ENCODE measurements at places on chromosomes 16 and 17.
A peak's percentile ranks its signal among the peaks of the same experiment; 100 is the strongest.

DNA sequence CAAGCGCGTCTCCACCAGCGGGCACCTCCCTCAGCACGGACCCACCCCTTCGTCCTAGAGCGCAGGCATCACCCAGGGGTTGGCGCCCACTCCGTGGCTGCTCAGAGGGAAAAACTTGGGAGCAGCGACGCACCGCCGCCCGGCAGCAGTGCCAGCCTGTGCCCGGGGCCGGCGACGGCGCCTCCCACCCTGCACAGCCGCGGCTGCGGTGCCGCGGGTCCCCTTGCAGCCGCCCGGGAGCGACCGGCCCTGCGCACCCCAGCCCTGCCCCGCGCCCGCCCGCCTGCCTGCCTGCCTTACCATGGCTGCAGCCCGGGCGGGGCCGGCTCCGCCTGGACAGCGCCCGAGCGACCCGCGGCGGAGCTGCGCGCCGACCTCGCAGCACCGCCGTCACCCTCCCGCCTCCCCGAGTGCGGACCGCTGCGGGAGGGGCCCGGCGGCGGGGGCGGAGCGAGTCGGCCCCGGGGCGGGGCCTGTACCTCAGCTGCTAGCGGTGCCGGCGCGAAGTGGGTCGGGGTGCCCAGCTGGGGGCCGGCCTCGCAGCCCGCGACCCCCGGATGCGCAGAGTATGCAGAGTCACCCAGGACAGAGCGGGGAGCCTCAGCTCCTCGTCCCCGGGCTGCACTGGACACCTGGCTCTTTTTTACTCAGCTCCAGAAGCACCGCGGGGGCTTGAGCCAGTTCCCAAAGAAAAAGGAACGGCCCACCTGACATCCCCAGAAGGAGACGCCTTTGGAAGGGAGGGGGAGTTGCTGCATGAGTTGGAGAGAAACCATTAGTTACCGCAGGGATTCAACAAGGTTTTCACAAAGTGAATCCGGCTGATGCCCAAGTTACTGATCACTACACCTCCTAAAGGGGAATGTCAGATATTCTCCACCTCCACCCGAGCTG is 17.5 kb upstream of the MTMR4 start:
- peak; percentile 72 for DNase-seq

GRCh38 chr17:28216052-28216451 is 102.9 kb upstream of the TMEM97 start:
- DNase-seq: no peak

- no peak for DNase-seq
These were observed 4.6 kb downstream of the CARMIL2 start for GRCh38 chr16:67649494-67649931.

GRCh38 chr17:41492351-41492750 is 2.6 kb upstream of the KRT36 start:
- no peak for DNase-seq

- DNase-seq: no peak
These were observed 5.5 kb upstream of the SECTM1 start for GRCh38 chr17:82338858-82339633.

DNA sequence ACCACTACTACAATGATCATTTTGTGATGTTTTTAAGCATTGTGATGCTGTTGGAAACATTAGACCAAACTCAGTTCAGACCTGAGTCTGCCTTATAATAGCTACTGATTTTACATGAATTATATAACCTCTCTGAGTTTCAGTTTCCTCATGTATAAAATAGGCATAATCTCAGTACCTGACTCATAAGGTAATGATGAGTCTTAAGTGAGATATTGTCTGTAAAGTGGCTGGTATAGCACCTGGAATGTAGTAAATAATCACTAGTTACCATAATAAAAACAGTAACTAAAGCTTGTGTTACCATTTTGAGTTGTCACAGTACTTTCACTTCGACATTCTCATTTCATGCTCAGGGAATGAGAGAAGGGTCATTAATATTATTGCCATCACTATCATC is 381.5 kb upstream of the SALL1 start:
- no peak for DNase-seq

GRCh38 chr17:60102632-60103096 is 23.9 kb upstream of the HEATR6 start:
- no peak for DNase-seq

DNA sequence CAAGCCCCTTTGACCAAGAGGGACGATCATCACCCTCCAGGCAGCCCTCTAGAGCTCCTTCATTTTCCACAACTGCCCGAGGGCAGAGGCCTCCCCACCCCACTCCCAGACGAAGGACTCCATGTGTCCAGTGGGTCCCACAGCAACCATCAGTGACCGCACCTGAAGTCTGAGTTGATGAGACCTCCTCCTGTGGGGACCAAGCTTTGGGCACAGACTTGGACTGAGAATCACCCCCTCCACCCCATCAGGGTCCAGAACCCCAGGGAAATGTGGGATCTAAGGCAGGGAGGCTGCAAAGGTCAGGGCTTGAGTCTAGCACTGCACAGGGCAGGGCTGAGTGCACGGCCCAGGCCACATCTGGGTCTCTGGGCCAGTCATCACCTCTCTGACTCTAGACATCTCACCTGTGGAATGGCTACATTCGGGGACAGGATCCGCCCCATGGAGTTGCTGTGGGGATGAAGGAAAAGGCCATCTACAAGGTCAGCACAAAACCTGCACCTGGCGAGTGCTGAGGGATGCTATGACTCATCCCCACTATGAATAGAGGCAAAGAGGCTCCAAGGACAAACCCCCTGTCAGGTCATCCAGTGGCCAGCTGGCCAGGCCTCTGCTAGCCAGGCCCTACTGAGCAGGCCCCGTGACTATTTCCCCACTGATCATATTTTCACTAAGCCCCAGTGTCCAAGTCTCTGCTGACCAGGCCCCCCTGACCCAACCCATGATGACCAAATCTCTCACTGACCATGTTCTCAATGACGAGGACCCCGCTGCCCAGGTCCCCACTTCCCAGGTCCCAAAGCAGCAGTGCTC is 38.4 kb downstream of the TNFRSF13B start:
- no peak for DNase-seq

DNA sequence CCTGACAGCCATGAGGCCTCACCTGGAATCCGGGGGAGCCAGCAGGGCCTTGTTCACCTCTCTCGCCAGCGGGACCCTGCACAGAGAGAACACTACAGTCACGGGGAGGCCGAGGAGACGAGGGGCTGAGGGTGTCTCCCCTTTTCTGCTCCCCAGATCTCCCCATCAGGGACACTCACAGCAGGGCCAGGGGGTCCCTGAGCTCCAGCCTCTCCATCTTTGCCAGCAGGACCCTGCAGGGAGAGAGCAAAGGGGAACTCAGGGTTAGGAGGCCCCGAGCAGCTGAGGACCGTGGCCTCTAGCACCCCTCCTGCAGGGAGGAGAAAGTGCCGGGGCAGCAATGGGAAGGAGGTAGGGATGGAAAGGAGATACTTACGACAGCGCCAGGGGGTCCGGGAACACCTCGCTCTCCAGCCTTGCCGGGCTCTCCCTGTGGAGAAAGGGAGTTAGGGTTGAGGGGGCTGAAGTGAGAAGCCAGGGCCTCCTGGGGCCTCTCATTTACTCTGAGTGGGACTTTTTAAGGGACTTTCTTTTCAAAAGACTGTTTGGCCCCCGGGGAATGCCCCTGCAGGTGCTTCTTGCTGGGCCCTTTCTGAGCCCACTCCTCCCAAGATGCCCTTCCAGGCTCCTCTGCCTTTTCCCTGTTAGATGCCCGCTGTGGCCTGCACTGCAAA is 8.7 kb downstream of the COL1A1 start:
- DNase-seq: no peak

DNA sequence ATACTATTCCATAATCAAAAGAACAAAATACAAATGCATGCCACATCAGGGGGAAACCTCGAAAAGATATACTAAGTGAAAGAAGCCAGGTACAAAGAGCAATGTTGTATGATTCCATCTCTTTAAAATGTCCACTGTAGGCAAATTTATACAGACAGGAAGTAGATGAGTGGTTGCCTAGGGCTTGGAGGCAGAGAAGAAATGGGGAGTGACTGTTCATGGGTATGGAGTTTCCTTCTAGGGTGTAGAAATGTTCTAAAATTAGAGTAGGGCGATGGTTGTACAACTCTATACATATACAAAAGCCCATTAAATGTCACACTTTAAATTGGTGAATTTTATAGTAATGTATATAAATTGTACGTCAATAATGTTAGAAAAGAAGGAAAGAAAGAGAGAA is 128.1 kb downstream of the MAF start:
- DNase-seq: no peak

GRCh38 chr16:11543661-11544393 is 42.9 kb downstream of the LITAF start:
- no peak for DNase-seq

- DNase-seq: no peak
These were observed 35.3 kb upstream of the MMP2 start for GRCh38 chr16:55443434-55444346.

GRCh38 chr16:89396156-89396555 is 94.2 kb downstream of the ANKRD11 start:
- DNase-seq: no peak

- no peak for DNase-seq
These were observed 162.8 kb downstream of the IRF8 start for GRCh38 chr16:86061721-86062120.

DNA sequence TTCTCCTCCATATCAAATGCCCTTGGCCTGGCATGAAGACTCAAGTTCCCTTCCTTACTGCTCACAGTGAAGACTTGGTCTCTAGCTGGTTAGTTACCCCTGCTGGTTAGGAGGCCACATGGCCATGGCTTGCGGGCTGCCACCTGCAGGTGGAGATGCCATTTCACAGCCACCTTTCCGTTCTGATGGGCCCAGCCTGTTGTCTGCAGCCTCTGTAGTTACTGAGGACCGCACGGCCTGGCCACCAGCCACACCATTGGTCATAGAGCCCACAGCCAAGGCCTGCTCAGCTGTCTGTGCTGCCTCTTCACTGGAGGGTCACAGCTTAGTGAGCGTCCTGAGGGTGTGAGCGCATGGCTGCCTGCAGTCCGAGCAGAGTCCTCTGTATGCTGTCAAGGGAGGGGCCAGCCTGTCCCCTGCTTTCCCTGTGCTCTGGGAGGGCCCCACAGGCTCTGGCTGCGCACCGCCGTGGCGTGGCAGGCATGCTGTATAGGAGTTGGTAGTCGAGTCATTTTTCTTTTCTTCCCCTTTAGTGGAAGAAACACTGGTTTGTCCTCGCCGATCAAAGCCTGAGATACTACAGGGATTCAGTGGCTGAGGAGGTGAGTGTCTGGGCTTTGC is 59.2 kb downstream of the PLD6 start:
- DNase-seq: peak; percentile 54

DNA sequence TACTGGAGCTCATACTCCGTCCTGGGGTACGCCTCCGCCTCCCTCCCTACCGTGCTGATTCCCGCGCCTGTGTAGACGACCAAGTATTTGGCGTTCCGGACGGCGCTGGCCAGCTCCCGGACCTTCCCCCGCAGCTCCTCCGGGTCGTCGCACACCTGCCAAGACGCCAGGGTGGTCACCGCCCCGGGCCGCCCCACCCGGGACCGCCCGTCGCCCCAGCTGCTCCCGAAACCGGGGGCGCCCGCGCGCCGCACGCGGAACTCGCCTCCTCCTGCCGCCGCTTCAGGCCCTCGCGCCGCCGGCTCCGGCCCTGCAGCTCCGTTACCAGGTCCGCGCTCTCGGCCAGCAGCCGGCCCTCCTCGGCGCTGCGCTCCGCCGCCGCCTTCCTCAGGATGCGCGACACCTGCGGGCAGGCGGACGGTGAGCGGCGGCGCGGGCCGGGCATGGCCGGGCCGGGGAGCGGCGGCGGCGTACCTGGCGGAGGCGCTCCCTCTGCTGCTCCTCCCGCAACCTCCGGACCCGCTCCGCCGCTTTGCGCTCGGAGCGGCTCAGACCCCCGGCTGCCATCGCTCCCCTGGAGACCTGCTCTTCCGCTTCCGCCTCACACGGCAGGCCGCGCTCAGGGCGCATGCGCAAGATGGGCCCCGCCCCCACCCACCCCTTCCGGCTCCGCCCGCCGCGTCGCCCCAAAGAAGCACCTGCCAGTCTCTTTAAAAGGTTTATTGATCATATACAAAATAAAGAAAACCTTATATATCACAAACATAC is at the start of gene SIRT7:
TSS of gene SIRT7 (minus strand) at position 612 of the 768 bp plus-strand sequence. CDS start at position 567, 45 bp downstream.
- DNase-seq: peak; percentile 93

DNA sequence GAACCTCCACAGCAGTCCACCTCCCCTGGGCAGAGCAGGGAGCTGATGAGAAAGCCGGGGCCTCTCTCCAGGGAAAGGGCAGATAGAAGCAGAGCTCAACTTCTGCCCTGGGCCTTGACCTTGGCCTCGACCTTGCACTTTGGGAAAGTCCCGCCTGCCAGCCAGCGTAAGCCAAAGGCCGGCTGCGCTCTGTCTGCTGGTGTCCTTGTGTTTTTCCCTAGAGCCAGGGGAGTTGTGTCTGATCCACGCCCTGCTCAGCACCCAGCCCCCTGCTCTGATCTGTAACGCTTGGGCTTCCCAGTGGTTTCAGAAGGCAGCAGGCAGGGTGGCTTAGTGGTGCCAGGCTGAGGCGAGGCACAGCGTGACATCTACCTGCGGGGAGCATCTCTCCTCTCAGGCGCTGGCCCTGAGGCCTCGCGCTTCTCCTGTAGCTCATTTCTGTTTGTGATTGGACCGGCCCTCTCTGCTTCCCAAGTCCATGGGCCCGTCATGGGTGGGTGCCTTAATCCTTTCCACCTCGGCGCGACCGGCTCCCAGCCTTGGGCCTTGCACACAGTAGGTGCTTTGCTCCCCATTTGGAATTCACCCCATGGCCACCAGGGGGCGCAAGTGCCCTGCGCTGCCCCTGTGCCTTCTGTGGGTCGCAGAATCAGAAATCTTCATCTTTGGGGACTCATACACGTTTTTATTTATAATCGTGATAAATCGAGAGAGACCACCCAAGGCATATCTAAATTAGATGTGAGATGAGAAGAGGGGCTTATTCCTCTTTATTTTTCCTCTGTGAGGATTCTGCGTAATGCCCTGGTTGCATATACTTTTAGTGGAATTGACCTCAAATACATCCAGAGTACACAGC is 24.2 kb downstream of the SGSH start:
- peak; percentile 73 for DNase-seq

DNA sequence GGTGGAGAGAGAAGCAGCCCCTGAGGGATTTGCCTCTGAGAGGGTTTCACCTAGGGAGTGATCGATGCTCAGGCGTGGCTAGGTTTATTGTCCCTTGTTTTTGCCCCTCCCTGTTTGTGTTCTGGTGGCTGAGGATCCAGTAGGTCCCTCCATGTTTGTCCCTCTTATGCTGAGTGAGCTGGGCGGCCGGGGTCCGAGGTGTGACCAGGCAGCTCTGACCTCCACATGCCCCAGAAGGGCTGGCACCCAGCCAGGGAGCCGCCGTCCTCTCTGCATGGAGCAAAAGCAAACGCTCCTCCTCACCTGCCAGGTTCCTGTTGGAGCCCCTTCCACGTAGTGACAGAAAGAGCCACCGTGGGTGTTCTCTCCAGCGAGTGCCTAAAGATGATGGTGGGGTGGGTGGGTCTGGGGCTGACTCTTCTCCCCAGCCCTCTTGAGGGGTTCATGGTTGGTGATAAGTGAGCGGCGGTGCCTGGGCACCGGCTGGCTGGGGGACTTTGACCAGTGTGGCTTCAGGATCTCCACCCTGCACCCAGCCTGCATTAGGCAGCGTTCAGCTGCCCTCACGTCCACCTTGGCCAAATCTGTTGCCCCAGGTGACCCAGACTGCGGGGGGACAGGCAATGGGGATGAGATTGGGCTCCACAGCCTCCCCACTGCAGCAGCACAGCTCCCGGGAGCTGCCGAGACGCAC is 14.1 kb upstream of the NUDT16L1 start:
- no peak for DNase-seq

Measured in erythroblast (primary cell).